ENCODE measurements at places on chromosomes 1 and 21.
A peak's percentile ranks its signal among the peaks of the same experiment; 100 is the strongest.

DNA sequence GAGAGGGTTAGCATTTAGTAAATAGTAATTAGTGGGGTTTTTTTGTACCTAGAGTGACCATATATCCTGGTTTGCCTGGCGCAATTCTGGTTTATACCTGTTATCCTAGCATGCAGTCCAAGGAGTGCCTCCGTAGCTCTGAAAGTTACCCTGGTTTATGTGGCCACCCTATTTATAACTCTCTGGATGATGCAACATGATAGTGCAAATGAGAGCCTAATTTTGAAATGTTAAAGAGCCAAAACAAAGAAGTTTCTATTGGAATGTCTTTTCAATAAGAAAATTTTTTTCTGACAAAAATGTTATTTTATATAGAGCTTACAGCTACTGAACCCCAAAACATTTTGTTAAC lies 5.7 kb downstream of the AHCYL1 start:
- no peak for DNase-seq

GRCh38 chr1:224662870-224663269 lies 46.8 kb downstream of the CNIH3 start:
- DNase-seq = no peak

GRCh38 chr1:177480741-177481305 lies 310.1 kb downstream of the BRINP2 start:
- no peak for DNase-seq

DNA sequence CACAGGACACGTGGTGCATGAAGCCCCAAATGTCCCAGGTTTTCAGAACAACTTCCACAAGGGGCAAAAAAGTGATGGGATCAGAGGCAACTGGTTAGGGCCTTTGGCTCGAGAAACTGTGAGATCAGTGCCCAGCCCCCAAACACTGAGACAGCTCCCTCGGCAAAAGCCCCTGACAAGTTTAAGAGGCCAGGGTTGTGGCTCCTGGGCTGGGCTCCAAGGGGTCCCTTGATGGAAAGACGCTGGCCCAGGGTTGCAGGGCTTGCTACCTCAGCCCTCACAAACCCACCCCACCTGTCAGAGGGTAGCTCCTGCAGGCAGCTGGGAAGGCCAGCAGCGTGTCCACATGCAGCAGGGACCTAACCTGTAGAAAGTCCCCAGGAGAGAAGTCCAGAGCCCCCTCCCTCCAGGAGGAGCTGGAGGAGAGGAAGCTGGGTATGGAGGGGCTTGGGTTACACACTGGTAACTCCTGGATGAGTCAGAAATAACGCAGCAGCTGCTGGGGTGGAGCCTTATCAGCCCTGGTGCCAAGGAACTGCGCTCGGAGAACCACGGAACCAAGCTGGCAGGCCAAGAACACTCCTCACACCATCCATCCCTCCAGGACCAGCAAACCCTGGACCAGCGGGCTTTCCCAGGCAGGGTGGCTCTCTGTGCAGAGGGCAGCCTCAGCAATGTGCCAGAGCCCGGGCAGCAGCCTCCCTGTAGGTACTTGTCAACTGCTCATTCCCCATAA lies 37.5 kb downstream of the CTNNBIP1 start:
- no peak for DNase-seq

GRCh38 chr1:179856296-179856695 lies 21.3 kb downstream of the TOR1AIP2 start:
- no peak for DNase-seq

DNA sequence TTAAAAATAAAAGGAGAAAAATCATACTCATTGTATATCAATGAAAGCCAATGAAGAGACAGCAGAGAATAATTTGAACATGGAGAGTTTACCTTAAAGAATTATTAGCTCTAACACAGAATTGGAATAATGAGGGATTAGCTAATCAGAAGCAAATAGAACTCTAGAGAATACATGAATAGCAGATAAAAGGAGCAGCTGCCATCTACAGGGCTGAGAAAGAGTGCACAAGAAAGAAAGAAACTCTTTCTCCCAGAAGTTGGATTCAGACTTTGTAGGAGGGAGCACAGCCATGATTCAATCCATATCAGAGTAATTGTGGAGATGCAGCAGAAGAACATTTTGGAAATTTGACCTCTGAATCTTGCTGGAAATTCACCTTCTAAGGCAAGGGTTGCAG lies 1171.2 kb downstream of the PLA2G4A start:
- DNase-seq = no peak

GRCh38 chr1:57839067-57839466 lies 415.2 kb upstream of the DAB1 start:
- no peak for DNase-seq

GRCh38 chr1:86845514-86845913 lies 68.4 kb downstream of the SELENOF start:
- DNase-seq = no peak

DNA sequence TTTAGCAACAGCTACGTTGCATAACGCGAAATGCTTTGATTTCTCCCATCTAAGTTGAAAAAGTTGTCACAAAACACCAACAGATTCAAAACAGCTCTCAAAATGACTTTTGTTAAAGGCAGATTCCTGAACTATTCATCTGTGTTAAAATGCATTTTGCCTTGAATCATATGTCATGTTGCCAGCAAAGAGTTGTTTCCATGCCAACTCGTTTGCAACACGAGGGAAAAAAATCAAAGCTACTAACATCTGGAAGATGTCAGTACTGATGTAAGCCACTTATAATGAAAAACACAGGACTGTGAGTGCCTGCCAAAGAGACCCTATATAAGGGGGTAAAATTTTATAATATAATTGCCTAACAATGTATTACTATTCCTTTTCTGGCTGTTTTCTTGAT lies 182.7 kb upstream of the PTBP2 start:
- no peak for DNase-seq

- no peak for DNase-seq
Measured at GRCh38 chr1:185397183-185397582, 80.1 kb upstream of the IVNS1ABP start.

- DNase-seq = peak; percentile 8
Measured at GRCh38 chr21:45264912-45265515, 22.7 kb downstream of the POFUT2 start.

- no peak for DNase-seq
Measured at GRCh38 chr1:205381305-205381704, 24.6 kb upstream of the KLHDC8A start.

- no peak for DNase-seq
Measured at GRCh38 chr1:201396861-201397464, 2.2 kb downstream of the LAD1 start.

GRCh38 chr1:84496498-84496897 lies 9.7 kb upstream of the SPATA1 start:
- DNase-seq = no peak

DNA sequence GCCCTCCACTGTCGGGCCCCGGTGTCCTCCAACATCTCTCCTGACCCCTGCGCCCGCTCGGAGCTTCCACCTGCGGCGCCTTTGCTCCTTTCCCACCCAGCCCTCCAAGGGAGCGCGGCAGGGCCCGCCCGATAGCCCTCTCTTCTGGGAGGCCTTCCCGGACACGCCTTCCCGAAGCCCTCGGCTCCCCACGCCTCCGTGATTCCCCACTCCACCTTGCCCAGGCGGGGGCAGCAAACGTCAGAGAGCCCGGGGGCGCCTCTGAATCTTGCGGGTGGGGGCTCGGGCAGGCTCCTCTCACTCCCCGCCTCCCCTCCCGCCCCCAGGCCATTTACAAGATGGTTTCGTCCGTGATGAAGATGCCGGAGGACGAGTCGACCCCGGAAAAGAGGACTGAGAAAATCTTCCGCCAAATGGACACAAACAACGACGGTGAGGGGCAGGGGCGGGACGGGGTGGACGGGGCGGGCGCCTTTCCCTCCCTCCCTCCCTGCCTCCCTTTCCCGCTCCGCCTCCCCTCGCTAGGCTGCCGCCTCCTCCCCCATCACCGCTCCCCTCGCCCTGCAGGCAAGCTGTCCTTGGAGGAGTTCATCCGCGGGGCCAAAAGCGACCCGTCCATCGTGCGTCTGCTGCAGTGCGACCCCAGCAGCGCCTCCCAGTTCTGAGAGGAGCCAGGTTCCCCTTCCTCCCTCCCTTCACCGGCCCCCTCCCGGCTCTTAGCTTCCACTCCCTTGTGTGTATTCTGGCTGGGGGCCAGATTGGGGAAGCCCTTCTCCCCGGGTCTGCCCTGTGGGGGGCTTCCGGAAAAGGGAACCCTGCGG lies 7.1 kb downstream of the HPCA start:
- peak; percentile 54 for DNase-seq

- DNase-seq = no peak
Measured at GRCh38 chr1:110051262-110051648, 16.8 kb downstream of the STRIP1 start.

GRCh38 chr1:239805851-239806772 lies 285.6 kb upstream of the FMN2 start:
- DNase-seq = no peak

- DNase-seq = no peak
Measured at GRCh38 chr1:101264697-101265096, 27.9 kb downstream of the S1PR1 start.

DNA sequence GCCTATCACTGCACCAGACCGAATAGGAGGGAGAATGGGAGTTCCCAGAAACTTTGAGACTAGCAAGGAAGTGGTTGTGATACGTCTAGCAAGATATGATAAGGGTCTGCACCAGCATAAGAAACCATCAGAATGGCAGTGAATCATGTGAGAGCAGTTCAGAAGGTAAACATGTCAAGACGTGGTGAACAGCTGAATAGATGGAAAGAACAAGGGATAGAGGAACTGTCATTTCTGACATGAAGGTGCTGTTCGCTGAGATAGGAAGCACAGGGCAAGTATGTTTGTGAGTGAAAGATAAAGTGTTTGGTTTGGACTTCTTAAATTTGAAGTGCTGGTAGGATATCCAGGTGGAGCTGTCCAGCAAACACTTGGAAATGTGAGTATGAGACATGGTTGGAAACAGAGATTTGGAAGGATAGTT lies 1.1 kb upstream of the AGO1 start:
- DNase-seq = no peak

GRCh38 chr1:32960342-32960741 lies 4.3 kb downstream of the RNF19B start:
- DNase-seq = peak; percentile 72

- DNase-seq = no peak
Measured at GRCh38 chr1:192747943-192748342, 60.9 kb upstream of the RGS2 start.

DNA sequence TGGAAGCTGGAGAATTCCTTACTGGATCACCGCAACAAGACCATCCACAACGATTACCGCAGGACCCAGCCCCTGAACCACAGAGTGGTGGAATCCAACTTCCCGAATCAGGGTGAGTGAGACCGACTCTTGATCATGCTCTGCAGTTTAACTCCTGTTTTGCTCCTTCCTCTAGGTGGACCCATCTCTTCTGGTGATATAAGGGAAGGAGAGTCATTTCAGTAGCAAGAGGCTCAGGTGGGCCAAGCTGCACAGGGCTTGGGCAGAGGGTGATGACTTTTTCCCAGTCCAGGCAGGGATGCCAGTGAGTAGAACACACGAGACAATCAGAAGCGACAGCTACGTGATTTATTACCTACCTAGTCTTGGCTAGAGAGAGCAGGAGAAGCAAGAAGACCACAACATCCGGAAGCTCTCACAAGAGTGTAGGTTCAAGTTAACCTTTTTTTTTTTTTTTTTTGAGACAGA lies 25.2 kb downstream of the CA6 start:
- no peak for DNase-seq

DNA sequence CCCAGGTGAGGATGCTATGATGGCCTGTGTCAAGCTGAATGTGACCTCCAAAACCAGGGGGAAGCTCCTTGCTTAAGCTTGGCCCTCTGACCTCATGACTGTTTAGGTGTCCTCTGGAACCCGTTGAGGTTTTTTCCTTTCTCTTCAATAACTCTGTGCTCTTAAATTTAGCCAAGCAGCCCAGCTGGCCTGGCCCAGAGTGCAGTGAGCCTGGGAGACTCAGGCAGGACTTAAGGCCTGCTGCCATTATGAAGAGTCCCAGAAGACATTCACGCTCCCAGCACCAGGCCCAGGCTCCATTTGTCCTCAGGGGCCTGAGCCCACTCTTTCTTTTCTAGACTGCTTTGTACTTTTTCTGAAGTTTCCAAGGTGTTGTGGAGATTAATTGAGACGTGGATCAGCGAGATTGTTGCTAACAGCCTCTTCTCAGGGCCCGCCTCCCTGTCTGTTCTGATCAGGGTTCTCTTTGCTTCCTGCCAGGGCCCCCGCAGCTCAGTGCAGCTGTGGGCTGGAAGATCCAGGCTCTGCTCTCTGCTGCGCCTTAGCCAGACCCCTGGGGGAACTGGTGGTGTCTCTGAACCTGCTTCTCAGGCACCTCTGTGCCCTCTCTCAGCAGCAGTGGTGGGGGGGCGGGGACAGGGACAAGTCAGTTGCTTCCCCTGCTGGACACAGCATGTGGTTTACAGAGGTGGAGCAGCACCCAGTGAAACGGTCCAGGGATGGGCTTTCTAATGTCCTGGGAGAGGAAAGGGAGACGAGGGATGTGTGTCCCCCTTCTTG lies 124.2 kb downstream of the GRIK3 start:
- no peak for DNase-seq

GRCh38 chr1:36520771-36521420 lies 38.2 kb upstream of the CSF3R start:
- no peak for DNase-seq

- DNase-seq = peak; percentile 26
Measured at GRCh38 chr1:2413495-2414296, 1.3 kb upstream of the PEX10 start.
